ENCODE measurements at places on chromosomes 7 and 10. TPM values are rescaled to one million over a fixed set of nuclear protein-coding genes. Genes with fewer than 3 reads are reported as not detected.

DNA sequence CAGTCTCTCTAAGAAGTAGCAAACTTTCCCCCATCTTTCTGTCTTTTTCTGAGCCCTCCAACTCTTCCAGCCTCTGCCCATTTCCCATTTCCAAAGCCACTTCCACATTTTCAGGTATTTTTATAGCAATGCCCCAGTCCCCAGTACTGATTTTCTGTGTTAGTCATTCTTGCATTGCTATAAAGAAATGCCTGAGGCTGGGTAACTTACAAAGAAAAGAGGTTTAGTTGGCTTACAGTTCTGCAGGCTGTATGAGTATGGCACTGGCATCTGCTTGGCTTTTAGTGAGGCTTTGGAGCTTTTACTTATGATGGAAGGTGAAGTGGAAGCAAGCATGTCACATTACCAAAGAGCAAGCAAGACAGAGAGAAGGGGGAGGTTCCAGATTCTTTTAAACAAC is 17.2 kb downstream of the PLCE1 start:
- DNase-seq: no peak

- peak; percentile 12 for DNase-seq
Measured at GRCh38 chr7:15602236-15602635, 40.4 kb upstream of the AGMO start.

- DNase-seq: no peak
Measured at GRCh38 chr10:71989661-71990454, 25.7 kb downstream of the CHST3 start.

FBH1 gene
- 61.4 TPM for total RNA-seq

DNA sequence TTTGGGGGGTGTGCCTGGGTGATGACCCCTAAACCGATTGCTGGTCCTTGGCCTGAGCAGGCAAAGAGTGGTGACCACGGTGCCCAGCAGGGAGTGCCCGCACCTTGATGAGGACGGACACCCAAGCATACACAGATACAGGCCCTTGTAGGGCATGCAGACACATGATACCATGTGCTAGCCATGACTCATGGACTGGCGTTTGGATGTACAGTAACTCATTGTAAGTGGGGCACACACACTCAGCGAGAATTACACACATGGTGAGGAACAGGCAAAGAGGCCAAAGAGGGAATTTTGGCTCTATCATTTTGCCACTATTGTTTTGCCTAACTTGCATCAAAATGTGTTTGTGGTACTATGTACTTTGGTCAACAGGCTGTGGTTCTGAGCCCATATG is 24.1 kb downstream of the KAZALD1 start:
- no peak for DNase-seq

- no peak for DNase-seq
Measured at GRCh38 chr7:96869538-96869937, 135.8 kb upstream of the DLX6 start.

GIMAP1 gene
- not detected for total RNA-seq

DNA sequence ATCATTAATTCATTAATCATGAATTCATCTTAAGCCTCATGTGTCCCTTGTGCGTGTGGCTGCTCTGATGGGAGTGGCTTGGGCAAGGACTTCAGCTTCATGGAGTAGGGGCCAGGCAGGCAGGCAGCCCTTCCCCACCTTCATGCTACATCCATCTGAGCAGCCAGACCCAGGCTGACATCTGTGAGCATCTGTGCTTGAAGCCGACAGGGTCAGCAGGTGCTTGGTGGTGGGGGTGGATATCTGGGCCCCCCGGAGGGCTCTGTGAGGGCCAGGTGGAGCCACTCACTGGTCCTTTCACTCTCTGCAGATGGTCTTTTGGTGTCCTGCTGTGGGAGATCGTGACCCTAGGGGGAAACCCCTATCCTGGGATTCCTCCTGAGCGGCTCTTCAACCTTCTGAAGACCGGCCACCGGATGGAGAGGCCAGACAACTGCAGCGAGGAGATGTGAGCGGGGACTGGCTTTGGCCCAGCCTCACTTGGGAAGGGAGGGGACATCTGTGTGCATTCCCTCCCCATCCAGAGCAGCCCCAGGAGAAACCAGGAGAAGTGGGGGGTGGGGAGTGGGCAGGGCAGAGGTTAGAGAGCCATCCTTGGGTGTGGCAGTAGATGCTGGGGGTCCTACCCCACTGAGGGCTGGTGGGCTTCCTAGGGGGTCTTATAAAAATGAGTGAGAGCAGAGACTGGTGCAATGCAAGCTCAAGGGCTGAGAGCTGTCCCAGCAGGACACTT is 14.7 kb upstream of the CSGALNACT2 start:
- DNase-seq: no peak

DNA sequence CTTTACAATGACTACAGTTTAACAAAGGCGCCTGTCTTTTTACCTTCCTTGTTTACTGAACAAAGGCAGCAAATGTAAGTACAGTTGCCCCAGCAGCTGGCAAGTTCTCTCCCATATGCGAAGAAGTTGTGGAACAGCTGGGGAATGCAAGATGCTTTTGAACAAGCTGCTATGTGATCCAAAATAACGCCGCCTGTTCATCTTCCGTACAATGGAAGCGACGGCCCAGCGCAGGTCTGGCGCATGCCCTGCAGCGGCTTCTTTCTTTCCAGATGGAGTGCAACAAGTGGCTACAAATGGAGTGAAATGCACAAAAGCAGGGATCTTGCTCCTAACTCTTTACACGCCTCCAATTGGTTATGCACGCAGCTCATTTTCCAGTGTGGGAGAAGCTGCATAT is 97.0 kb upstream of the SVIL start:
- peak; percentile 68 for DNase-seq

KIN gene
- total RNA-seq: 7.0 TPM

GRCh38 chr10:47288916-47289495 is 11.0 kb upstream of the GDF10 start:
- no peak for DNase-seq

DNA sequence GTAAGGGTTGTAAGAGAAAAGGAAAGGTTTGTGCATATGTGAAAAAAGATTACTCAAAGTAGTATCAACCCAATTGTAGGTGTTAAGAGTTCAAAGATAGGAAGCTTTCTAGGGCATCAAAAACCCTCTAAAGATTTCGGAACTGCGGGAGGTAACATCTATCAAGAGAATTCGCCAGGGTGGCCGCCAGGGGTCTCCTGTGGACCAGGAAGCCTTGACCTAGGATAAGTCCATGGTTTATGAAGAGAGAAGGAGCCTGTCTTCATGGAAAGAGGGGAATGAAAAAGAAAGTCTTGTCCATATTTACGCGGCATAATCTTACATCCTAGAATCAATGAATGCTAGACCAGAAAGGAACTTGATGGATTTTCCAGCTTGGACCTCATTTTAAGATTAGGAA is 140.7 kb upstream of the CALCR start:
- DNase-seq: peak; percentile 64

SP8 gene
- not detected for total RNA-seq

GRCh38 chr10:1184541-1185430 is 128.6 kb downstream of the WDR37 start:
- DNase-seq: no peak

CHST3 gene
- total RNA-seq: 19.3 TPM

DNA sequence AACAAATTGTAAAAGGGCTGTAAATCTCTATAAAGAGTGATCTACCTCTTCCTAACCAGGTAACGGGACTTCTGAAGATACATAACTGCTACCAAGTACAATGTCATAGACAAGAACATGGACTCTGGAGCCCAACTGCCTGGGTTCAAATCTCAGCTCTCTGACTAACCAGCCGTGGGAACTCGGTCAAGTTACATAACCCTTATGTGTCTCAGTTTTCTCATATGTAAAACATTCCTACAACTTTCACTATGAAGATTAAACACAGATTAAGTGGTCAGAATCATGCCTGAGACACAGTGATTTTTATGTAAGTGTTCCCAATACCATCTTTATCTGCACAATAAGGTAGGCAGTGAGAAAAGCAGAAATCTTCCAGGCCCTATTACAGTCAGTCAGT is 52.6 kb downstream of the ITGB1 start:
- DNase-seq: no peak

- no peak for DNase-seq
Measured at GRCh38 chr10:83917537-83918506, 221.5 kb upstream of the GHITM start.

DNA sequence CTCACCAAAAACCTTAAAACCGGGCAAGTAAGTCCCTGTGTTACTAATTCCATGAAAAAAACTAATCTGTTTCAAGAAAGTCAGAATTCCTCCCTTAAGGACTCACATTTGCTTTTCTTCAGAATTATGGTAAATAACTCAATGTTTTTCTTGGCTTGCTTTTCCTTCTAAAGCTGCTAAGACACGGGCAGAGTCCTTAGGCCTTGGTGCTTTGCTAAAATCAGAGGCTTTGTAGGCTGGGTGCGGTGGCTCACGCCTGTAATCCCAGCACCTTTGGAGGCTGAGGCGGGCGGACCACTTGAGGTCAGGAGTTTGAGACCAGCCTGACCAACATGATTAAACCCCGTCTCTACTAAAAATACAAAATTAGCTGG is 32.0 kb downstream of the GNA12 start:
- DNase-seq: peak; percentile 80

- peak; percentile 39 for DNase-seq
Measured at GRCh38 chr7:143210541-143210940, 11.3 kb upstream of the TAS2R40 start.

DNA sequence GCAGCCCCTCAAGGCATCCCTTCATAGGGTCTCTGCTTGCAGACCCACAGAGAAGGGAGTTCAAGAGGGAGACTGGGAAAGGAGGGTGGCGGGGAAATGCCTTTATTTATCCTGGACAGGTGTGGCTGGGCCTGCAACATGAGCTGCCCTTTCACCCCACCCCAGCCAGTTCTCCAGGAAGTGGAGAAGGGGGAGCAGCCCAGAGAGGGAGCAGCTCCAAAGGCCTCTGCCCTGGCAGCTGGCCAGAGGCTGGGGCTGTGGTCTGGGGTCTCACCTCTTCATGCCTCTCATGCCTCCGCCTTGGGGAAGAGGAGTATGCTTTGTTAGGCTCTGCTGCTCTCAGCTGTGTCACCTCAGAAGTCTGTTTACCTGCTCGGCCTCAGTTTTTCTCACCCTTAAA is 3.1 kb downstream of the LDB3 start:
- no peak for DNase-seq

AKR1C3 gene
- 169 TPM for total RNA-seq

DNA sequence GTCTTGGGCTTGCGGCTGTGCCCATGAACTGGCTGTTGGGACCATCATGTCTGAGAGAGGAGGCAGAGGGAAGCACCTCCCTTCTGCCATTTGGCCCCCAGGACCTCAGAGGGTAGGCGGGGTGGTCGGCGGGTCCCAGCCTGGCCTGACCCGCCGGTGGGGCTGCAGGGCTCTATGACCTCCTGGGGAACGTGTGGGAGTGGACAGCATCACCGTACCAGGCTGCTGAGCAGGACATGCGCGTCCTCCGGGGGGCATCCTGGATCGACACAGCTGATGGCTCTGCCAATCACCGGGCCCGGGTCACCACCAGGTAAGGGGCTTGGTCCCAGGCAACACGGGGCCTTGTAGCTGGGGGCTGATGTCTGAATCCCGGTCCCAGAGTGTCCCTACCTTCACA is 14.1 kb downstream of the SUMF2 start:
- no peak for DNase-seq

PLAU gene
- total RNA-seq: 21.6 TPM

DNA sequence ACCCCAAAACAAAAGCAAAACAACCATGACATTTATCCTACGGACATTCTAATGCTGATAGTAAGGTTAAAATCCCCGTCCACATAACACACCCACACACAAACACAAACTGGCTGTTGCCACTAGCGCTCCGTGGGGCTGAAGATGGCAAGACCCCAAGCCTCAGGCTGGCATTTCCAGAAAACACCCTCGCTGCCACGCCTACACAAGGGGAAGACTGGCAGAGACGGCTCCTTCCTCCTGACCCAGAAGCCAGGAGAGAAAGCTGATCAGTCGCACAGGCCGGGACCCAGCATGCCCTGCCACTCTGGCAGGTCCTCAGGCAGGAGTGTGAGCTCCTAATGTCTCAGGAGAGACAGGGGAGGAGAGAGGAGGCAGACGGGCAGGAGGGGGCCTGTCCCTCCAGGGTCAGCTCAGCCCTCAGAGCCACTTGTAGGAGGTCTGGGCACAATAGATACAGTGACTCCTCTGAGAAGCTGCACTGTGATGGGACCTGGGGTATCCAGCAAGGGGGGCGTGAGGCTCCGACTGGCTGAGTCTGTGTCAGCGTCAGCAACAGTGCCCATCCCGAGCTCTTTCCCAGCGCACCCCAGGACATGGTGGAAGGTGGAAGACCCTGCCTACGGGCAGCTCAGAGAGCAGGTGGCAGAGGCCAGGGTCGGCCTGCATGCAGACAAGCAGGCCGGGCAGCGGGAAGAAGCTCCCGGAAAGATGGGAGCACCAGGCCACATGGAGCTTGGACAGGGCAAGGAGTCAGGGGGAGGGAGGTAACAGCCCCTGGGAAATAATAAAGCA is 326.9 kb downstream of the PTPRN2 start:
- DNase-seq: no peak

SPDYE6 gene
- not detected for total RNA-seq

DNA sequence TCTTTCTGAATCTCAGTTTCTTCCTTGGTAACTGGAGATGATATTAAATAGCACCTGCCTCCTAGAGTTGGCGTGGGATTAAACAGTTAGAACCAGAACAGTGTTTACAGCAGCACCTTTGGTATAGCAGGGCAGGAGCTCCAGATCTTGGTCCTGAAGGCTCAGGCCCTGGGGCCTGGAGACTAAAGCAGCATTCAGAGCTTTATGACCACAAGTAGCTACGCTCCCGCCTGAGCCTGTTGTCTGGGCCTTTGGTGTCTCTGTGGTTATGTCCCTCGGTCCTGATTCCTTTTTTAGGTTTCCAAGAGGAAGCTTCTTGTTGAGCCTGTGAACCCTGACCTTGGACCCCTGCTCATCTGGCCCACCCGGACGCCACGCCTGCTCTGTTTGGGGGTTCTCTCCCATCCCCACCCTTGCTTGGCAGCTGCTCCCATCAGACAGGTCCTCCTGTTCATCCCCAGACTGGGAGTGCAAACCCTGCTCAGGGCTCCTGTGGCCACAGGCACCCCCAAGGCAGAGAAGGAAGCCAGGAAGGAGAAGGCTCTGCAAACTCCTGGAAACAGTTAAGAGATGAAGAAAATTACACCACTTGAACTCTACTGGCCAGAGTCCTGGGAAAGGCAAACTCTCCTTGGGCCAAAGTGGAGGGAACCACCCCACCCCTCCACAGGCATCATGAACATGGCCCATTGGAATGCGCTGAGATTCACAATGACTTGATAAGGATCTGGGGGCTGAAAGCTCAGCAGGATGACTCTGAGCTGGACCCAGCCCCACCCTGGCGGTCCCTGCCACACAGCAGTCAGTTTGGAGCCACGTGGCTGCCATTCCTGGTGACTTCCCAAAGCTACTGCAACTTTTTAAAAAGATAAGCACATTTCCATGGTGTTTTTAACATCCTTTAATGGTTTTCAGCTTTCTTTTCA is 50.1 kb upstream of the TMEM72 start:
- peak; percentile 98 for DNase-seq

ANXA11 gene
- 51.1 TPM for total RNA-seq

NPY4R gene
- not detected for total RNA-seq

DNA sequence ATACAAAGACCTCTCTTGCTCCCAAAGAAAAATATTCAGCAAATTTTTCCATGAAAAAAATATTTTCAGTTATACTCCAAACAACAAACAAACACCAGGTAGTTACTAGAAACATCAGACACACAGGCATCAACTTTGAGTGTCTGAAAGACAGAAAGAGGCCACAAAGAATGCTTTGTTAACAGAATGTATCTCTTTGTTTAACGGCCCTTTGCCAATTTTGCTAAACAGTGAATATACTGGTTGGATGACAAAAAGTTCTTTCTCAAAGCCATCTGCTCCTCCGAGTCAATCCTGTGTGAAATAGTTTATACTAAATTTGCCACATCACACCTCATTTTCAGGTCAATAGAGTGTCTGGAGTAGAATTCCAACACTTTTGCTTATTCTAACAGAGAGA is 216.7 kb upstream of the PHF14 start:
- no peak for DNase-seq

All from fibroblast of the aortic adventitia (primary cell).